ENCODE measurements at places on chromosomes 7 and 10.

DNA sequence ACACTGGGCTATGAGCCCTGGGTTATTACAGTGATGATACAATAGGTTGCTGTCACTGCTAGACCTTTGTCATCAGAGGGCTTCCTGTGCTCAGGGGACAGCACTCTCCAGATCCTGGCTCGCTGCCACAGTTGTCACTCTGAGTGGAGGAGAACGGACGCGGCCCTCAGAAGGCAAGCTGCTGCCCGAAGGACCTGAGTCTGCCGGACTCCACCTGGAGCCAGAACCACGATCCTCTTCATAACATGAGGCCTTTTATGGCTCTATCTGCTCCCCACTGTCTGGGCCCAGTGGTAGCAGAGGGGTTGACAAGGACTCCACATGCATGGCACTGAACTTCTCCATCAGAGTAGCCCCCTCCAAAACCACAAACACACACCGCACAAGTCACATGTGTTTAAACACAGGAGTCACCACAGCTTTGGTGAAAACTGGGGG is 94.7 kb upstream of the EFCAB10 start:
- DNase-seq, result peak; percentile 22

- DNase-seq, result no peak
These were observed 22.3 kb downstream of the MAP3K8 start for GRCh38 chr10:30456266-30456665.

DNA sequence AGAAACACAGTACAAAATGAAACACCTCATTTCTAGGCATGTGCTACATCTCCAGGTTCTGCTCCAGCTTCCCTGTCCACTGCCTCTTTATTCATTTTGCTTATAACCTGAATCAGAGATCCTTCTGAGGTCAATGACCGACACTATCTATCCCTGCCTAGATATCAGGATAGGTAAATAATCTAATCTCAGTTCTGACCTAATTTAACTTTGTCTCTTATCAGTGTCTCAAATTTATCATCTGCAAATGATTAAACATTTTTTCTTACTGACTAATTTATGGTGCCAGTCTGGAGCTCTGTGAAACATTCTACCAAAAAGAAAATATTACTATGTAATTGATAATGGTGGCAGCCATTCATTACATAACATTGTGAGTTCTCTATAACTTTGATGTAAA is 61.1 kb downstream of the SGCE start:
- DNase-seq, result no peak

GRCh38 chr10:127983344-127984100 is 76.6 kb downstream of the PTPRE start:
- DNase-seq, result no peak

DNA sequence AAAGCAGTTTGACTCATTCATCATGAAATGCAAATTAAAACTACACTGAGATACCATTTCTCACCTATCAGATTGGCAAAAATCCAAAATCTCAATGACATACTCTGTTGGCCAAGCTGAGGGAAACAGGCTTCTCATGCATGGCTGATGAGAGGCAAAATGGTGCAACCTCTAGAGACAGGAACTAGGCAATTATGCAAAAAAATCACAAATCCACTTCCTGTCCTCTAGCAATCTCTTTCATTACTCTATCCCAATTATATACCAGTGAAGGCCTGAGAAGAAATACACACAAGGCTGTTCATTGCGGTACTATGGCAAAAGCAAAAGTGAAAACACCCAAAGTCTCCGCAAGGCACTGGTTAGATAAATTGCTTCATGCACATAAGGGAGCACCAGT is 25.9 kb upstream of the PTPRN2 start:
- DNase-seq, result no peak

GRCh38 chr7:7672545-7673239 is 32.1 kb downstream of the UMAD1 start:
- no peak for DNase-seq

DNA sequence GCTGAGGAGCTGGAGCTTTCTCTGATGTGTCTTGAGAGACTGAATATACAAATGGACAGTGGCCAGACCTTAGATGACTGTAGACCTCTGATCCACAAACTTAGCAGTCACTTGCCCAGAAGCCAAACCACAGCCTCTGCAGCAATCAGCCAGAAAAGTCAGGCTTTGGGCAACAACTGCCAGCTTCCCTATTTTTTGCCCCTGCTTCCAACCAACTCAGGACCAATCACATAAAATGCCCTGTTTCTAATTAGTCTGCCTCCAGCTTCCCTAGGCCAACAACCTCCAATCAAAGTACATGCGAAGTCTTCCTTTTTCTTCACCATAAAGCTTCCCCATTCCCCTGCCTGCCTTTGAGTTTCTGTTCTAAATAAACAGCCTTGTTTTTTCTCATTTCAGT is 37.8 kb upstream of the CACUL1 start:
- DNase-seq, result no peak

DNA sequence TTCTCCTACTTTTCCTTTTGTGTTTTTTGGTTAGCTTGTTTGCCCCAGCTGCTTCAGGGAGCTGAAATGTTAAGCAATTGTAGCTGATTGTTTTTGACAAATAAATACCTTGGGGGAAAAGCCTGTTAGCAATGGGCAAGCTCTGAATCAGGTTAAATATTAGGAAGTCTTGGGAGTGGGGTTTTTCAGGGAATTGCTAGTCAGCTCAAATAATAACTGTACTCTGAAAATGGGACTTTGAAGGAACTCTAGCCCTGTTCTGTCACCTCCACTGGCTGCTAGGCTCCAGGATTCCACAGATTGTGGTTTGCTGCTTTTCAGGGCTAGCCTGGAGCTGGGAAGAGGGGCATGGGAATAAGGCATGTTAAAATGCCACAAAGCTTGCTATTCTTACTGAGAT is 39.5 kb downstream of the ADK start:
- no peak for DNase-seq

GRCh38 chr7:140655511-140656408 is 15.1 kb upstream of the DENND2A start:
- DNase-seq, result no peak

GRCh38 chr7:98202367-98203195 is 8.7 kb upstream of the BHLHA15 start:
- DNase-seq, result peak; percentile 49

DNA sequence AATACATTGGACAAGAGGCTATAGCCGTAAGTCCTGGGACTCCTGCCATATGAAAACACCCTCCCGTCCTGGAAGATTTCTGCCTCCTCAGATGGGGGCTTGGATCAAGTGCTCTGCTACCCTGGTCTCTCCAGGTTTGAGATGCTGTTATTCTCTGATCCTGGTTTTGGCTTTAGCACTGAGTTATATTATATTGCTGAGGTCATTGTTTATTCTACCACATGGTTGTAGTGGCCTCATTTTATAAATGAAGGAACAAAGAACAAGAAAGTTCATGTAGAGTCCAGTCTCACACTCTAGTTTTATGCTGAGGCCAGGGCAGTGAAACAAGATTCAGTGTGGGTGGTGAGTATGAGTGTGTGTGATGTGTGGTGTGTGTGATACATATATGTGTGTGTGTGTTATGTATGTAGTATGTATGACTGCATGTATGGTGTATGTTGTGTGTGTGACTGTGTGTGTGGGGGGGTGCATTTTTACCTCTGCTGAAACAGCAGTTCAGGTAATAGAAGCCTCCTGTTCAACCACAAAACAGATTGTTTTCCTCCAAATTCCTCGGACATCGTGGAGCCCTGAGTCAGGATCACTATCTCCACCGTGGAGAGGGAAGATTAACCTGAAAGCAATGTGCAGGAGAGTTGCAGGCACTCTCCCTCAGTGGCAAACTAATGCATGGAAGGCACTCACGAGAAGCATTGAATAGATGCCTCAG is 80.7 kb downstream of the C7orf25 start:
- no peak for DNase-seq

- DNase-seq, result no peak
These were observed 53.6 kb upstream of the AGR3 start for GRCh38 chr7:16935341-16935735.

GRCh38 chr10:72638586-72639440 is 12.9 kb upstream of the MICU1 start:
- DNase-seq, result no peak

- DNase-seq, result no peak
These were observed 97.6 kb downstream of the SGMS1 start for GRCh38 chr10:50526185-50526584.

GRCh38 chr7:100720279-100720670 is at the start of gene EPO:
TSS of gene EPO (plus strand) at chr7:100720468. CDS start at chr7:100720981, 513 bp downstream.
- DNase-seq, result no peak

DNA sequence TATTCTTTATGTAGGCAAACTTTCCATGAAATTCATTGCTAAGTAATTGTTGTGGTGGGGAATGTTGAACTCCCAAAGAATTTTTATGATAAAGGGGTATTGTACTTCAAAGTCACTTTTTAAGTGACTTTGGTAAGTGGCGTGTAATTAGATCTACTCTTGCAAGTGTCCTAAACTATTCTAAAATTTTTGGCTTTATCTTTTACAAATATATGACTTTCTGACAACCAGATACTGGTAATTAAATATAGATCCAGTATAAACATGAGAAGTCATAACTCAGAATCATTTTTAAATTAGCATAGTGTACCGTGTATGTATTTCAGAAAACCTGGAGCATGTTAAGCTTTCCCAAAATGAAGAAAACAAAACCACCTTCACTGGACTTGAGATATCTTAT is 84.7 kb upstream of the HGF start:
- DNase-seq, result no peak

DNA sequence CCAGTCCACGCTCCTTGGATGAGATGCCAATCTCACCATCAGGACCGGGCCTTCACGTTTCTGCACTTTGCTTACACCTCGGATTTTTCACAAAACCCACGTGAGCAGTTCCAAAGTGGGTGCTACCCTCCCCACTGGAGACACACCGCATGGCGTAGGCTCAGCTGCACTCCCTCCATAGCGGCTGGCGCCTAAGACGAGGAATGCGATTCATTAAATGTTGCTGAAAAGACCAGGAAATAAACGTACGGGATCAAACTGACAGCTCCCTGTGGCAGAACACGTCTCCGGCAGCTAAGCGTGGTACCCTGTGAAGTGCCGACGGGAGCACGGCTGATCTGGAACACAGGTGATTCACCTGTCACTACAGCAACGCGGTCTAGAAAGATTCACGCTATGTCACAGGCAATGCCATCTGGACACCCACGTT is 209.0 kb downstream of the DIP2C start:
- DNase-seq, result no peak

GRCh38 chr7:111586711-111587409 is 24.6 kb upstream of the IMMP2L start:
- no peak for DNase-seq

- DNase-seq, result no peak
These were observed 4.0 kb downstream of the PON2 start for GRCh38 chr7:95430864-95431263.

DNA sequence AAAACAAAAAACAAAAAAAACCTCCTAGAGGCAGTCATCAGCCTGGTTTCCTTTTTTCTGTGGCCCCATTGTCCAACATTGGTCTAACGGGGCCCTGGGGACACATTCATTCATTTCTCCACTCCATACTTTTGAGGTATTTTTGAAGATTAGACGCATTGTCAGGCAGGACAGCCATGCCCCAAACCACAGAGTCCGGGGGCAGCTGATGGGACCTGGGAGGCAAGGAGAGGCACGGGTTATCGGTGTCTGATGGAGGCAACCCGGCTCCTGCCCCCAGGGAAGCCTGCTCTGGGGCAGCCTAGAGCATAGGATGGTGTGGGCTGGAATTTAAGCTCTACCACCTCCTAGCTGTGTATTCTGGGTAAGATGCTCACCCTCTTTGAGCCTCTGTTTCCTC is 6.5 kb upstream of the RABGEF1 start:
- DNase-seq, result no peak

GRCh38 chr10:33155720-33156638 is 178.5 kb downstream of the NRP1 start:
- no peak for DNase-seq

GRCh38 chr7:141097430-141097829 is 23.6 kb downstream of the TMEM178B start:
- DNase-seq, result no peak

DNA sequence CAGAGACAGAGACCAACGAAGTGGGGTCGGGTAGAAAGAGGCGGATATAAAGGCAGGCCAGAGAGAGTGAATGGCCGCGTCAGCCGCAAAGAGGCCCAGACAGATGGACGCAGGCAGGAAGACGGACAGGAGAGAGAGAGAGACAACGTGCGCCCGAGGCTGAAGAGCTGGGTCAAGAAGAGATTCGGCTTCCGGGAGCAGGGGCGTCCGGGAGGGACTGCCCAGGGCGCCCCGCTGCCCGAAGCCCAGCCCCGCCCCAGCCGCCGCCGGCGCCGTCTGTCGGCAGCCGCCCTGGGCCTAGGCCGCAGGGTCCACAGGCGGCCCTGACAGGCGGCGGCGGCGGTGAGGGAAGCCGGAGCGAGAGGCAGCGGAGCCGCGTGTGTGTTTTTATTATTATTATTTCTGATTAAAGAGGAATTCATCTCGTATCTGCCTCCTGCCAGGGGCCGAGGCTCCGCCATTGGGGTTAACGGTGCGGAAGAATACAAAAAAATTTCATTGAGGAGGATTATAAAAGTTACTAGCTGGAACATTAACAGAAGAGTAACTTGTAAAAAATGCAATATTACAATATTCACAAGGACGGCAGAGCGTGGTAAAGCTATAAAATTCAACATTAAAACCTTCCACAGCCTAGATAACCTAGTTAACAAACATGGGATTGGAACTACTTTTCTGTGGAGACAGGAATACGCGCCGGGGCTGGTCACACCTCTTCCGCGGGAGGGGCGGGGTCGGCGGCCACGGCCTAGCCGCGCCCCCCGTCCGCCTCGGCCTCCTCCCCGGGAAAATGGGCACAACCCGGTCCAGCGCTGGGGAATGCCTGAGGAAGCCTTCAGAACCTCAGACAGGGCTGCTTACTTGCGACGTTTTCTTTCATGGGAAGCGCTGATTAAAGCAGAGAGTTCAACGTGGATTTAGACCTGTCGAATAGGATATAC is 29.7 kb upstream of the PAX2 start:
- DNase-seq, result no peak

- no peak for DNase-seq
These were observed 37.9 kb downstream of the ADAM12 start for GRCh38 chr10:126350216-126350992.

DNA sequence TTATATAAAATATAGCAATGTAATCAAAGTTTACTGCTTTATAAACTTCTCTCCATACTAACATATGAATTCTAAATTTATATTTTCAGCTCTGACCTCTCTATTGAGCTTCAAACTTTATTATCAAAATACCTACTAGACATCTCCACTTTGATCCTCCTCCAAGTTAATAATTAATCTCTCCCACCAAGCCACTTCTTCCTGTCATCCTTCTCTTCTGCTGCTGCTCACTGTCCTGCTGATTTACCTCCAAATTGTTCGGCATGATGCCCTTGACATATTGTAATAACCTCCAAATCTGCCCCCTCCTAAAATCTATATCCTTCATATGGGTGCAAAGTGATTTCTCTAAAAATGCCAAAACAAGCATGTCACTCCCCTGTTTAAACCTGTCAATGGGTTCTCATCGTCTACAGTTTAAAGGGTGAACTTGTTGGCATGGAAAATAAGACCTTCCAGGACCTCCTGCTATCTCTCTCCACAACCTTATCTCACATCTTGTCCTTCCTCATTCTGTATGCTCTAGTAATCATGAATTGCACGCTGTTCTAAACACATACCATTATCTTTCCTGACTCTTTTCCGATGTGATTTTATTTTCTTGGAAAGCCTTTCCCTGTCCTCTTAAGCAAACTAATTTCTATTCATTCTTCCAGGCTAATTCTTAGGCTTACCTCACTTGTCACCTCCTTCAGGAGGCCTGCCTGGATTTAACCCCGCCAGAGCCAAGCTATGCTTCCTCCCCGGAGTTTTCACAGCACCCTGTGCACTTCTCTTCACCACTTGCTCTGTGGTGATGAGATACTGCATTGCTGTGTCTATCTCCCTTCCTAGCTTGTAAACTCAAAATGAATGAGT is 52.1 kb upstream of the STK17A start:
- DNase-seq, result no peak

GRCh38 chr7:158419238-158419785 is 168.3 kb downstream of the PTPRN2 start:
- no peak for DNase-seq
